ENCODE measurements at places on chromosomes 6 and 20. TPM values are rescaled to one million over a fixed set of nuclear protein-coding genes. Genes with fewer than 3 reads are reported as not detected.
A peak's percentile ranks its signal among the peaks of the same experiment; 100 is the strongest.

GRCh38 chr6:12335131-12335527, 45.0 kb downstream of the EDN1 start:
- no peak for DNase-seq

GRCh38 chr20:13455713-13456112, 183.0 kb downstream of the TASP1 start:
- DNase-seq: no peak

GRCh38 chr20:24165301-24166122, 176.9 kb upstream of the GGTLC1 start:
- DNase-seq: peak; percentile 64

DNA sequence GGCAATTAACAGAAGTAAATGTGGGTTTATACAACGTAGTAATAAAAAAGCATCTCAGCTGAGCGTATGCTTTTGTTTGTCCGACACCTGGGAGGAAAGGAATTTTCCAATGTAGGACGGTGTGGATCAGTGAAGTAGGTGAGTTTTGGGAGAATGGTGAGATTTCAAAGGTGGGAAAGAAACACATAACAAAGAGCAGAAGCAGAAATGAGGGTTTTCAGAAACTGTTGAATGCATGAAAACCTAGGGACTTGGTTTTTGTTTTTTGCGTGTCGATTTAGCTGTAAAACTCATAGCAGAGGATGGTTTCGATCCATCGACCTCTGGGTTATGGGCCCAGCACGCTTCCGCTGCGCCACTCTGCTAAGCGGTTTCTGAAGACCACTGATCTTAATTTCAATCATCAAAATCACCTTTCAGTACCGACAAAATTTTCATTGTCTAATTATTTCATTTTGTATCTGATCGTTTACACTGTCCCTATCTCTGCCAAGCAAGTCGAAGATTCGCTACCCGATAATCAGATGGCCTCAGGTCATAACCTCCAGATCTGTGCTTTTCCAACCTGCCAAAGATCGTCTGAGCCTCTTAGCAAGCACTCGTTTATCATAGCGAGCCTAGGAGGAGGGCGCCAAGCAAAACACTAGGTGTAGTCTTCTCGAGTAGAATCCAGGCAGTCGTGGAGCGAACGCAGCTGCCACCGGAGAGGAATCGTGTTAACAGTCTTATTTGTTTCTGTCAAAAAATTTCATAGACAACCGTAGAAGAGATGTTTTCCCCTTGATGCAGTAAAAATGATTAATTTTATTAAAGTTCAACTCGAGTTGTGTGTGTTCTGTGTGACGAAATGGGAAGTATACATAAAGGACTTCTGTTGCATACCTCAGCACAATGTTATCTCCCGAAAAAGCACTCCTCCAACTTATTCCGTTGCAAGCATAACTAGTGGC, 20.9 kb upstream of the POM121L2 start:
- peak; percentile 37 for DNase-seq

- DNase-seq: no peak
These were observed 3.9 kb upstream of the TIAM2 start for GRCh38 chr6:154991207-154991606.

KCNK5 gene
- polyA plus RNA-seq: not detected

COL12A1 gene
- 48.5 TPM for polyA plus RNA-seq
